ENCODE measurements at places on chromosomes 12 and 14.

DNA sequence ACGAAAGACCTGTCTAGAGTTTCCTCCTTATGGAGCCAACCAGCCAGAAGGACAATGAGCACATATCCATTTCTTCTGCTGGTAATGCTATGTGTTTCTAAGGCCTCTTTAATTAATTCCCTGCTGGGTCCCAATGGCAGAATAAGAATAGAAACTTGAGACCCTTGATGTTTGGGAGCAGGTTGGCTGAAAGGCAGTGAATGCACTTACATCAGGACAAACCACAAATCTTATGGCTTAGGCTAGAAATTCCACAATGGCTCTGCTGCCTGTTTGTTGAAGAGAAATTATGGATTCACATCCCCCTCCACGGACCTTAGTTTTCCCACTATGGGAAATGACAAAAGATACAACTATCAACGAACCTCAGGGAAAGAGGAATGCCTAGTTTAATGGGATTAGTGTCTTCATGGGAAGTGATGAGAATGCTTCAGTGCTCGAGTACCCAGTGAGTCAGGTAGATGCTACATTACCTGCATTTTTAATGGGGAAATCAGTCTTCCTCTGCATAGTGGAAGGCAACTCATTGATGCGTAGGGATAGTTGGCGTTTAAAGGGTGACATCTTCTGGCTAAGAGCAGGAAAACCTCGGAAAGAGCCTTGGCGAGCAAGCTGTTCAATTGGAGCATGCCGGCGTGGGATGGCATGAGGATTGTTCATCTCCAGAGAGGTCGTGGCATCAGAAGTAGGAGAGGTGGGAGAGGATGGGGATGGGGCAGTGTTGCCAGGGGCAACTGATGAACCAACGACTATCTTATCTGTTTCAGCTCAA, 46.5 kb downstream of the PAPLN start:
- peak; percentile 31 for DNase-seq

GRCh38 chr12:70354787-70355186, 11.3 kb upstream of the KCNMB4 start:
- no peak for DNase-seq

DNA sequence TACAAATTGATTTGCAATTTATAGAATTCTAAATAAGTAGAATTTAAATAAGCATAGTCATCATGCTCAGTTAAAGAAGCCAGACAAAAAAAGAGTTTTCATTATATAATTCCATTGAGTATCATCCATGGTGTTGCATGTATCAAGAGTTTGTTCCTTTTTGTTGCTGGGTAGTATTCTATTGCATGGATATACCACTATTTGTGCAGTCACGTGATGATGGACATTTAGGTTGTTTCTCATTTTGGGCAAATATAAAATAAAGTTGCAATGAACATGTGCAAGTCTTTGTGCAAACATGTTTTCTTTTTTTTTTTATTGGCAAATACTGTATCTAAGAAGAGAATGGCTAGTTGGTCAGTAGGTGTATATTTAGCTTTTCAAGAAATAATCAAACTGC, 186.2 kb upstream of the FRMD6 start:
- no peak for DNase-seq

- DNase-seq = no peak
Measured at GRCh38 chr12:54161481-54162437, 27.0 kb downstream of the SMUG1 start.

GRCh38 chr12:57543581-57543980, 3.4 kb downstream of the DCTN2 start:
- DNase-seq = peak; percentile 28

GRCh38 chr12:228846-229200, 14.9 kb upstream of the SLC6A12 start:
- DNase-seq = no peak

DNA sequence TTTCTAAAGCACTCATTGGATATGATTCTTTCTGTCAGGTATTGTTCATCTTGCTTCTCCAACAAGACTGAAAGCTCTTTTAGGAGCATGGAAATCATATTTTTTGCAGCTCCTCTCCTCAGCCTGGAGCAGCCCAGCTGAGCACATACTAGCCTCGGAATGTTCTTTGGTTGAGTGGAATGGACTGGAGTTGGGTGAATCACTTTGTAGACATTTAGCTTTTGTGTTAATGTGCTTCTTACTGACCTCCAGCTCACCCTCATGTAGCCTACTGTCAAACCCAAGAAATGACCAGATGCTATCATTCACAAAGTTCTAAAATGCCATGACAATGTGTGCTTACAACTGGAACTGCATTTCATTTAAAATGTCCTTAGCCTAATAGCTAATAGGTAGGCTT, 161.1 kb downstream of the NUAK1 start:
- no peak for DNase-seq

- DNase-seq = no peak
Measured at GRCh38 chr14:52863334-52863700, 71.9 kb upstream of the GNPNAT1 start.

- DNase-seq = no peak
Measured at GRCh38 chr14:63179383-63179782, 24.9 kb upstream of the RHOJ start.

DNA sequence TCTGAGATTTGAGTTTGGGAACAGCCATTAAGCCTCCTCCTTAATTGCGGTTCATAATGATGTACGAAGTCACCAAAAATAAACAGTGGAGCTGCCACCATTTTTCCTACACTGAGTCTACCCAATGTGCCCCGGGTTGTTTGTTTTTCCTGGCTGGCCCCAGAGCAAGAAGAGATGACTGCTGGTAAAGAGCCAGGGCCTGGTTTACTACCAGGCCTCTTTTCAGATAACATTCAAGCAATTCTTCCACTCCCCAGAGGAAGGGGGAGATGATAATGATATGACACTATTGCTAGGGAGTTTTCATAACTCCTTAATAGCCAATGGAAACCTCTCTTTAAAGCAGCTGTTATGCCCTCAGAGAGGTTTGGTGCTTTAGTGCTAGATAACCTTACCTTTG, 42.3 kb downstream of the BRAP start:
- DNase-seq = no peak

GRCh38 chr14:76997257-76997970, 31.1 kb downstream of the IRF2BPL start:
- DNase-seq = no peak

DNA sequence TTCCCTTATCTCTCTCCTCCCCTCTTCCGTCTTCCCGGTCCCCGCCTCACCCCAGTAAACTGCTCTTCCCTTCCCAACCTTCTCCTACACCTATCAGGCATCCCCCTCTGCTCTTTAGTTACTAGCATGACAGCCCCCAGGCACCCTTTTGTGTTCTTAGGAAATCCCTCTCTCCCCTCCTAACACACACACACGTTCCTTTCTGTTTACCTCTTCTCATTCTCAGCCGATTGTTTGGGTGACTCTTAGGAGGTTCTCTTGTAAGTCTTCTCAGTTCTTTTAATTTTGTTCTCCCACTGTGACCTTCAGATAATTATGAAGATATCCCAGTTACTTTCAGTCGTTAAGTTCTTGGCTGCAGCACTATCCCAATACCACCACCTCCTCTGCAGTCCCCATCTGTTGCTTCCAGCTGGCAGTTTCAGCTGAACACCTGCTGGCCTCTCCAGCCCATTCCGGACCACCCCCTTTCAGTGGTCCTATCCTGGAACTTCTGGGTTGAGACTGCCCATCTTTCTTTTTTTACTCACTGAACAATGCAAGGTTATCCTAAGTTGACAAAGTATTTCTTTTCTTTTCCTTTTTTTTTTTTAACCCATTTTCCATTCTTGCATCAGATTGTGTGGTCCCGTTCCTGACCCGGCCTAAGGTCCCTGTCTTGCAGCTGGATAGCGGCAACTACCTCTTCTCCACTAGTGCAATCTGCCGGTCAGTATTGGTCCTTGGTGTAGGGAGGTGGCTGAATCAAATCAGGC, 711 bp downstream of the MARS1 start:
- peak; percentile 57 for DNase-seq

- DNase-seq = peak; percentile 93
Measured at GRCh38 chr12:1130164-1130563, 139.1 kb downstream of the ERC1 start.

Data from DMS53 (cell line).